ENCODE measurements at places on chromosomes 16 and 17. TPM values are rescaled to one million over a fixed set of nuclear protein-coding genes. Genes with fewer than 3 reads are reported as not detected.

The HOXB4 gene
- total RNA-seq, result 1.7 TPM

The ITGA2B gene
- total RNA-seq, result under 0.01 TPM

The IRX3 gene
- total RNA-seq, result 0.86 TPM

The PPP1R27 gene
- total RNA-seq, result not detected

The RRAD gene
- 12.5 TPM for total RNA-seq

The CPHXL2 gene
- not detected for total RNA-seq
